H9 (cell line): ENCODE measurements at places on chromosomes 5 and 9. TPM values are rescaled to one million over a fixed set of nuclear protein-coding genes. Genes with fewer than 3 reads are reported as not detected.

GRCh38 chr9:134035041-134036039, 10.1 kb downstream of the BRD3OS start:
- H3K4me3 ChIP-seq = no peak overlapping the region
- no peaks in the 10 kb centered on the region for H3K27me3 ChIP-seq
- peaks cover 36% of the 10 kb centered on the region; the same call in 2 of the 3 replicates for H3K36me3 ChIP-seq
- H3K4me1 ChIP-seq = no peaks in the 10 kb centered on the region

DNA sequence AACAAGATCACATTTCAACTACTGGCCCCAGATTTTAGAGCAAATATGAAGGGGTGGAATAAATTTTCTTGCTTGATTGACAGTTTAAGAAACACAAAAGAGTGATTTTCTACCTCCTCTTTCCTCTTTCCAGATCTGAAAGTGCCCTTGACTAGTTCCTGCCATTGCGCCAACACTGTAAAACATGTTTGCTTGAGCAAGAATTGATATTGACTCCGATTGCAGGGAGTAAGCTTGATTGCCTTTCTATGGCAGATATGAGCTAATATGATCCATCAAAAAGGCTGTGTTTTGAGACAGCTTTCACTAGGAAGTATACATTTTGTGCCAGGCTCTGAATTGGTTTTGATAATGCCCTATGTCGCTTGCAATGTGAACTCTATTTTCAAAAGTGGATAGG, 508.8 kb downstream of the SEMA5A start:
- H3K36me3 ChIP-seq = no peaks in the 10 kb centered on the region
- no peak overlapping the region for H3K4me3 ChIP-seq
- no peak overlapping the region for H3K27ac ChIP-seq

GRCh38 chr5:71894091-71894490, 175.0 kb downstream of the CARTPT start:
- H3K4me3 ChIP-seq = no peak overlapping the region
- no peak overlapping the region for H3K27ac ChIP-seq
- no peak for DNase-seq
- no peaks in the 10 kb centered on the region; the same call in 1 of the 2 replicates for H3K36me3 ChIP-seq

DNA sequence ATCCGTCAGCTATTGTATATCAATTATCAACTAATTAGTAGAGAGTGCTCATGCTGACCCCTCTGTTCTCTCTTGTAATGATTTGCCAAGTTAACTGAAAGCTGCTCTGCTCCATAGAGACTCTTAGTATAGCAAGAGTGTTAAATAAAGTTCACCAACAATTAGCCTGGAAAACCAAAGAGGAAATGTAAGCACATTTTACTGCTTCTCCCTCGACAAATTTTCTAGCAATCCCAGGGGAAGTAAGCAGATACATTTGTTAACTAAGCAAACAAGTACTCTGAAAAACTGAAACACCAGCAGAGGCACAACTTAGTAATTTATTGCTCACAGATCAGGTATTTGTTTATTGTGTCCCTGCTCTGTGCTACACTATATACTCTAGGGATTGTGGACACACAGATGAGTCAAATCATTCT, 162.2 kb downstream of the GLIS3 start:
- no peaks in the 10 kb centered on the region for H3K4me1 ChIP-seq
- no peaks in the 10 kb centered on the region for H3K36me3 ChIP-seq
- no peak for DNase-seq
- H3K27me3 ChIP-seq = no peaks in the 10 kb centered on the region

- no peak for DNase-seq
- no peaks in the 10 kb centered on the region for H3K27me3 ChIP-seq
- H3K4me1 ChIP-seq = peaks cover 7% of the 10 kb centered on the region; the same call in 1 of the 2 replicates
- no peaks in the 10 kb centered on the region for H3K36me3 ChIP-seq
Observed at GRCh38 chr5:115325296-115325959, 29.0 kb upstream of the CCDC112 start.

GRCh38 chr9:91858213-91859030, 91.6 kb downstream of the ROR2 start:
- no peak overlapping the region for H3K27ac ChIP-seq
- no peaks in the 10 kb centered on the region for H3K27me3 ChIP-seq
- H3K36me3 ChIP-seq = peaks cover 5% of the 10 kb centered on the region; the same call in 2 of the 3 replicates

DNA sequence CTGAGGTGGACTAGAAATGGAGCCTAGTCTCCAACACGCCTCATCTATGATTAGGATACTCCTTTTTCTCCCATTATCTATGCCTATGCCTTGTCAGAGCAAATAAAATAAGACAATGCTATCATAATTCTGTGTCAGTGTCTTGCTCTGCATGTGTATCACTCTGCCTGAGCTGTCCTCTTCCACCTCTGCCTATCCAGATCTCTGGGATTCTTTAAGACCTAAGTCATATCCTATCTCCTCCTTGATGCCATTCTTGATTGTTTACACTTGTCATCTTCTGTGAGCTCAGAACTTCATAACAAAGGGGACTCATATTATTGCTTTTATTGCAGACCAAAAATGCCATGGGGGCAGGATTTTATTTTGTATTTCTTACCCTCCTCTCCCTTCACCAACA, 351.2 kb upstream of the C9orf72 start:
- H3K27me3 ChIP-seq = no peaks in the 10 kb centered on the region
- no peak overlapping the region for H3K4me3 ChIP-seq
- no peaks in the 10 kb centered on the region for H3K4me1 ChIP-seq
- no peak for DNase-seq

DNA sequence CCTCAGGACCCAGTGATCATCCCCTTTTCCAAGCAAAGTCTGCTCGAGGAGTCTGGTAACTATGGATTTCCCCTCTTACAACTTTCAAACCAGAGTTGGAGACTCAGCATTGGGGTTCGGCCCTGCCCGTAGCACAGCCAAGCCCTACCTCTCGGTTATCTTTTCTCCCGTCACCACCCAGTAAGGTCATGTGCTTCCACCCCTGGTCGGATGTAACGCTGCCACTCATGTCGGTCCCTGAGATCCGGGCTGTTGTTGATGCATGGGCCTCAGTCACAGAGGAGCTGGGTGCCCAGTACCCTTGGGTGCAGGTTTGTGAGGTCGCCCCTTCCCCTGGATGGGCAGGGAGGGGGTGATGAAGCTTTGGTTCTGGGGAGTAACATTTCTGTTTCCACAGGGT, 1.2 kb downstream of the GALT start:
- H3K27me3 ChIP-seq = no peaks in the 10 kb centered on the region
- DNase-seq = no peak
- peaks cover 28% of the 10 kb centered on the region for H3K36me3 ChIP-seq
- peak overlapping the region; percentile 85 for H3K4me3 ChIP-seq

DNA sequence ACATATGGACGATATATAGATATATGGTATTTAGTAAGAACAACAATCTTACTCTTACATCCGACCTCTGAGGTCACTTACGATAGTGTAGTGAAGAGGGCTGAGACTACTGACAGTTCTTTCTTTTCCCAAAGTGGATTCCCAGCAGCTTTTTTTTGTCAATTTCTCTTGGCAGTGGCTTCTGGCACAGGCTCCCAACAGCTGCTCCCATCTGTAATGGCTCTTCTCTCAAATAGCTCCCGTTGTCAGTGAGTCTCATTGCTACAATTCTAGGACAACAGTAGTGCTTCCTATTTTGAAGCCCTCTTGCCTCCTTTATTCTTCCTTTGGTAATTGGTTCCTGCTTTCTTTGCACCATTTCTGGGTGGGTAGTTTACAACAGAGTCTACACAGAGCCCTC, 68.4 kb downstream of the SLC25A46 start:
- DNase-seq = no peak
- H3K36me3 ChIP-seq = no peaks in the 10 kb centered on the region
- no peak overlapping the region for H3K4me3 ChIP-seq

DNA sequence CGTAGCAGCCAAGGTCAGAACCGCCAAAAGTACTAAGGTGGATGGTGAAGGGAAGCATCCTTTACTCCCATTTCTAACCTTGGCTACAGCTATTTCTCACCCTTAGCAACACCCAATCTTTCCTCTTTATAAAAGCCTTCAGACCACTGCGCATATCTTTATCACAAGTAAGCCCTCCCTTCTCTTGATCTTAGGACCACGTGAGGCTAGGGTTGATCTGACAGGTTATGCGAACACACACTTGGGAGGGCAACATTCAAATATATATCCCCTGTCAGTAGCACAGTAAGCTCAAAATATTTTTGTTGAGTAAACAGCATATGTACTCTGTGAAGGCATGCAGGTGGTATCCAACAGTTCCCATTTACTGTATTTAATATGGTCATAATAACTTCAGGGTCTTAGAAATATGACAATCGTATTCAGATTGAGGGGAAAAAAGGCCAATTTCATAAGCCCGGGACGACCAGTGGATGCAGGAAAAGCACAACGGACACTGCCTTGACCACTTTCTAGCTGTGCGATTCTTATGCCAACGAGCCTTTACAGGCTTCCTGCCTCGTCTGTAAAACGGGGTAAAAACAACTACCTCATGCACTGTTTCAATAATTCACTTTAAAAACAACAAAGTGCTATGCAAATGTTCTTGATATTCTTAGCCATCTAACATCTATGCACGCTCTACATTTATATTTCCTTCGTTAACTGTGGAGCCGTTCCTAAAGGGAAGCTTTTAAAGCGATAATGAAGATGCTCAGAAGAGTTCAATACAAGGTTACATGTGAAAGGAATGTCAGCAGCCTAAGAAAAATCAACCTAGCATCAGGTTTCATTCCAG, 1.3 kb downstream of the ARSB start:
- H3K27me3 ChIP-seq = no peaks in the 10 kb centered on the region
- H3K36me3 ChIP-seq = no peaks in the 10 kb centered on the region
- H3K27ac ChIP-seq = no peak overlapping the region
- DNase-seq = peak; percentile 35
- peaks cover 11% of the 10 kb centered on the region for H3K4me1 ChIP-seq

DNA sequence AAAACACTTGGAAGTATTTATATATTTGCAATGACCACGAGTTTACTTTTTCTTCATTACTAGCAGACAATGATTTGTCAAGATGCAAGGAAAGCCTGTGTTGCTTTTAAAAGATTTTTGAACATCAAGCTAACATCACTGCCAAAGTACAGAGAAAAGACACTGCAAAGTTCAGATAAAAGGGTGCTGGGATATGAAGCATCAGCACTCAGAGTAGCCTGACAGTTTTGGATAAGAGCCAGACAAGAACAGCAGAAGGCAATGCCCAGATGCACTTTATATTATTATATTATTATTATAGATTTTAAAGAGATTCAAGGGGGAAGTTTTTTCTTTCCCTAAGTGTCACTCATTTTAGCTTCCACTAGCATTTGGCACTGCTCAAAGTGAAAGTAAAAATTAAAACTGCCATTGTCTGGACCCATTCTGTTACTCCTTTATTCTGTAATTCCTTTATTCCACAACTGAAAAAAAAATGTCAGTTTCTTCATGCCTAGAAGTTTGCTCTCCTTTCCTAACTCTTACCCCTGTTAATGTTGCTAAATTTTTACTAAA, 240.6 kb downstream of the EFNA5 start:
- DNase-seq = no peak
- peaks cover 5% of the 10 kb centered on the region; the same call in 1 of the 2 replicates for H3K36me3 ChIP-seq
- H3K27me3 ChIP-seq = no peaks in the 10 kb centered on the region
- no peaks in the 10 kb centered on the region for H3K4me1 ChIP-seq
- H3K4me3 ChIP-seq = no peak overlapping the region

GRCh38 chr9:135605238-135605781, 34.0 kb downstream of the GLT6D1 start:
- H3K27ac ChIP-seq = no peak overlapping the region
- no peaks in the 10 kb centered on the region for H3K27me3 ChIP-seq
- H3K4me1 ChIP-seq = no peaks in the 10 kb centered on the region
- peaks cover 5% of the 10 kb centered on the region; the same call in 2 of the 3 replicates for H3K36me3 ChIP-seq
- no peak for DNase-seq

GRCh38 chr5:144328980-144329379, 158.3 kb downstream of the KCTD16 start:
- no peaks in the 10 kb centered on the region for H3K4me1 ChIP-seq
- H3K4me3 ChIP-seq = no peak overlapping the region
- no peak for DNase-seq
- H3K27me3 ChIP-seq = no peaks in the 10 kb centered on the region
- H3K27ac ChIP-seq = no peak overlapping the region

- no peak overlapping the region for H3K4me3 ChIP-seq
- H3K4me1 ChIP-seq = no peaks in the 10 kb centered on the region
- DNase-seq = no peak
- H3K27ac ChIP-seq = no peak overlapping the region
- H3K27me3 ChIP-seq = no peaks in the 10 kb centered on the region
Observed at GRCh38 chr9:127283917-127284497, 19.4 kb downstream of the GARNL3 start.

- H3K27me3 ChIP-seq = no peaks in the 10 kb centered on the region; the same call in 1 of the 2 replicates
- no peak overlapping the region for H3K4me3 ChIP-seq
- H3K4me1 ChIP-seq = no peaks in the 10 kb centered on the region
- H3K27ac ChIP-seq = no peak overlapping the region
Observed at GRCh38 chr5:1897816-1898450, 15.2 kb upstream of the IRX4 start.

- no peaks in the 10 kb centered on the region for H3K36me3 ChIP-seq
- no peak for DNase-seq
- no peaks in the 10 kb centered on the region for H3K4me1 ChIP-seq
- no peak overlapping the region for H3K27ac ChIP-seq
Observed at GRCh38 chr5:156295431-156295830, 31.5 kb upstream of the SGCD start.

- DNase-seq = peak; percentile 89
- no peak overlapping the region for H3K27ac ChIP-seq
- H3K4me3 ChIP-seq = no peak overlapping the region
Observed at GRCh38 chr9:36995927-36996705, 38.0 kb downstream of the PAX5 start.

DNA sequence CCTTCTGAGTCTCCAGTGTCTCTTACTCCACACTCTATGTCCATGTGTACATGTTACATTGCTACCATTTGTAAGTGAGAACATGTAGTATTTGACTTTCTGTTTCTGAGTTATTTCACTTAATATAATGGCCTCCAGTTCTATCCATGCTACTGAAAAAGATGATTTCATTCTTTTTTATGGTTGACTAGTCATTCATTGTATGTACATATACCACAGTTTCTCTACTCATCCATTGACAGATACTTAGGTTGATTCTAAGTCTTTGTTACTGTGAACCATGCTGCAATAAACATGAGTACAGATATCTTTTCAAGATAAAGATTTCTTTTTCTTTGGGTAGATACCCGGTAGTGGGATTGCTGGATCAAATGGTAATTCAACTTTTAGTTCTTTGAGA, 107.1 kb upstream of the CHD1 start:
- H3K27ac ChIP-seq = no peak overlapping the region
- peaks cover 2% of the 10 kb centered on the region; the same call in 1 of the 2 replicates for H3K4me1 ChIP-seq
- no peaks in the 10 kb centered on the region for H3K36me3 ChIP-seq
- no peak for DNase-seq

DNA sequence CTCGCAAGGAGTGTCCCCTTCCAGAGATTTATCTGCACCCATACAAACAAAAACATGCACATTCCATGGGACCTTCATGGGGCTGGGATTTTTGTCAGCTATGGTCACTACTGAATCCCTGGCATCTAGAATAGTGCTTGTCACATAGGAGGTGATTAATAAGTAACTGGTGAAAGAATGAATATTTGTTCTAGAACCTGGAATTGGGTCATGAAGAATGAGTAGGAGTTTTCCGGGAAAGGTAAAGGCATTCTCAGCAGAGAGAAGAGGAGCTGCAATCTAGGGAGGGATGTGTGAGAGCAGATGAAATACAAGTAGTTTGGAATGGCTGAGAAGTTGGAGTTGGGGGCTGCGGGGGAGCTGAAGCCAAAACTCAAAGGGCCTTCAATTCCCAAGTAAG, 2.8 kb upstream of the LMAN2 start:
- no peak overlapping the region for H3K4me3 ChIP-seq
- peaks cover 3% of the 10 kb centered on the region; the same call in 1 of the 2 replicates for H3K4me1 ChIP-seq
- no peak for DNase-seq
- peaks cover 10% of the 10 kb centered on the region for H3K36me3 ChIP-seq

SIT1 gene
- total RNA-seq = 1.3 and 1.6 TPM in 2 replicates

AK1 gene
- 31.6 and 41.9 TPM in 2 replicates for total RNA-seq

PDLIM4 gene
- total RNA-seq = 7.6 and 12.2 TPM in 2 replicates

PHF2 gene
- 17.4 and 18.8 TPM in 2 replicates for total RNA-seq

PPP3R2 gene
- total RNA-seq = not detected in 2 replicates

FOXD4 gene
- total RNA-seq = 0.20 and 0.22 TPM in 2 replicates

NIPAL4 gene
- not detected in 2 replicates for total RNA-seq

CCDC180 gene
- 5.9 and 6.1 TPM in 2 replicates for total RNA-seq
